ENCODE measurements at places on chromosomes 11 and 22. TPM values are rescaled to one million over a fixed set of nuclear protein-coding genes. Genes with fewer than 3 reads are reported as not detected.

The OTOG gene
- total RNA-seq = not detected

The SLC22A6 gene
- total RNA-seq = not detected

The PGA5 gene
- not detected for total RNA-seq

The SCN2B gene
- not detected for total RNA-seq

The ANKRD42 gene
- 12.9 TPM for total RNA-seq

- peaks cover 6% of the 10 kb centered on the region for H3K4me1 ChIP-seq
- peaks cover 2% of the 10 kb centered on the region for H3K36me3 ChIP-seq
- H3K27me3 ChIP-seq = no peaks in the 10 kb centered on the region
- no peak overlapping the region for H3K27ac ChIP-seq
- no peak for DNase-seq
- no peak overlapping the region for H3K4me3 ChIP-seq
These were observed 20.2 kb downstream of the GAB2 start for GRCh38 chr11:78397398-78397797.

GRCh38 chr11:3094223-3094824 is 37.1 kb upstream of the CARS1 start:
- H3K4me3 ChIP-seq = no peak overlapping the region
- no peaks in the 10 kb centered on the region for H3K4me1 ChIP-seq
- no peaks in the 10 kb centered on the region for H3K27me3 ChIP-seq
- DNase-seq = no peak
- no peak overlapping the region for H3K27ac ChIP-seq

- no peak for DNase-seq
- no peak overlapping the region for H3K4me3 ChIP-seq
- H3K27me3 ChIP-seq = no peaks in the 10 kb centered on the region
- peaks cover 5% of the 10 kb centered on the region for H3K4me1 ChIP-seq
These were observed 117.2 kb upstream of the NAV2 start for GRCh38 chr11:19595499-19595839.

DNA sequence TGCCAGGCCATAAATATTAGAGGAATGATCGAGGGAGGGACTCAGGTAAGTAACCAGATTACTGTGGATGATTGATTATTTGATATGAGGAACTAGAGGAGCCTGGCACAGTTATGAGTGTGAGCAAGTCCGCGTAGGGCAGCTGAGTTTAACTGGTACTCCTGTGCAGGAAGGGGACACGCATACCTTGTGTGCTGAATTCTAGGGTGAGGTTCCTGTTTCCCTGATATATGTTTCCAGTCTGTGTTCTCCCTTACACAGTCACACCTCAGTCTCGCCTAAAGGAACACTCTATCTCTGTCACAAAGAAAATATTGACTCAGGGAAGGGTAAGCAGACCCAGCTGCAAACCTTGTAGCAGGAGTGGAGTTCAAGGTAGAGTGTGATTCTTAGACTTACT is 17.4 kb downstream of the SGSM3 start:
- H3K4me1 ChIP-seq = no peaks in the 10 kb centered on the region
- no peak overlapping the region for H3K27ac ChIP-seq
- DNase-seq = no peak
- H3K27me3 ChIP-seq = no peaks in the 10 kb centered on the region

GRCh38 chr11:11374358-11375148 is 21.5 kb upstream of the CSNK2A3 start:
- H3K27ac ChIP-seq = no peak overlapping the region
- no peak for DNase-seq
- peaks cover 2% of the 10 kb centered on the region for H3K4me1 ChIP-seq
- no peaks in the 10 kb centered on the region for H3K27me3 ChIP-seq
- H3K36me3 ChIP-seq = peaks cover 4% of the 10 kb centered on the region

DNA sequence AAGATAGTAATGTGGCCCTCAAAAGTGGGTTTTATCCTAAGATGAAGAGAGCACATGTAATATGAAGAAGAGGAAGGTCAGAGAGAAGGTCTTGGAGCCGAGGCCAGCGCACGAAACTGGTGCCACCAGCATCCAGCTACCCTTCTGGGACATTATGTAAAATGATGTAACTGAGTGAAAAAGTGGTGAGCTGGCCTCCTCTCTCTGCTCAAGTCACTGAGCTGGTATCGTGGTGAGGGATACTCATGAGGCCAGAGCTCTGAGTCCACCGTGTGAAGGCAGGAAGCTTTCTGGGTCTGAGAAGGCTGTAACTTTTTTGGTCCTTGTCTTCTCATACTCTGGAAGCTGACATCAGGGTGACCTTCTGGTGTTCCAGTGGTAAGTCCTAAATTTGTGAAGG is 25.1 kb downstream of the RNF185 start:
- peaks cover 2% of the 10 kb centered on the region for H3K36me3 ChIP-seq
- no peak overlapping the region for H3K27ac ChIP-seq
- no peak for DNase-seq
- H3K4me1 ChIP-seq = no peaks in the 10 kb centered on the region
- no peaks in the 10 kb centered on the region for H3K27me3 ChIP-seq

- peaks cover 1% of the 10 kb centered on the region for H3K36me3 ChIP-seq
- H3K27ac ChIP-seq = no peak overlapping the region
- no peaks in the 10 kb centered on the region for H3K4me1 ChIP-seq
- H3K27me3 ChIP-seq = no peaks in the 10 kb centered on the region
- peak overlapping the region; percentile 17 for H3K4me3 ChIP-seq
- no peak for DNase-seq
These were observed 4.6 kb downstream of the PHOX2A start for GRCh38 chr11:72239313-72239848.

DNA sequence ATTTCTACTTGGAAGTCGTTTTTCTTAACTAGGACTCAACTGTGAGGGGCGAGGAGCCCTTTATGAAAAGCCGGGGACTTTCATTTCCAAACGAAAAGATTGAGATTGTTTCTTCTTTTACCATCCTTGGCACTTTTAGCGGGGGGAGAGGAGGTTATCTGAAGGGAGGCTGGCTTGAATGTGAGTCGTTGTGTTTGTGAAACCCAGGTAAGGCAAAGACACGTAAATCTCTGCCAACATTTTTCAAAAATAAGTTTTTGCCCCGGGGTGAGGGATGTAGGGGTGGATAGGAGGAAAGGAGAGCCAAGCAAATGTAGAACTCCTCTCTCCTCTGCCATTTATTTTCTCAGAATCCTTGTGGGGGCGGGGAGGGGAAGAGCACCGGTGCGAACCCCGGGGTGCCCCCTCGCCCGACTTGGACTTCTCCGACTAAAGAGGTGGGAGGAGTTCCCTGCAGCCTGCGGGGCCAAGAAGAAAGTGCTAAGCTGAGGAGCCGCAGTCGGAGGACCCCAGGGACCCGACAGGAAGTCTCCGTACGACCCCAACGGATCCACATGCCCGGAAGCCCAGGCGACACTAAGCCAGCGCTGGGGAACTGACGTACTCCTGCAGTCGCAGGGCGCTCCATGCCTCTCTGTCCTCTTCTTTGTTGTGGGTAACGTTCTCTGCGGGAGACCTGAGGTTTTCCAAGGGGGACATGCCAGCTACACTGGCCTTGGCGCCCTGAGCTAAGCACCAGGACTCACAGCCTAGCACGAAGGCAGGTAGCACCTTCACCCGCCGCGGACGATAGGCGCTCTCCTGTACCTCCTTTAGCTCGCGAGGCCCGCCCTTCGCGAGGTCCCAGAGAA is 2.4 kb upstream of the WT1 start:
- H3K27me3 ChIP-seq = no peaks in the 10 kb centered on the region
- H3K4me3 ChIP-seq = no peak overlapping the region
- DNase-seq = no peak
- no peaks in the 10 kb centered on the region for H3K4me1 ChIP-seq
- no peak overlapping the region for H3K27ac ChIP-seq

GRCh38 chr11:13062115-13062514 is 53.0 kb downstream of the RASSF10 start:
- H3K27ac ChIP-seq = no peak overlapping the region
- H3K27me3 ChIP-seq = peaks cover 2% of the 10 kb centered on the region
- no peaks in the 10 kb centered on the region for H3K4me1 ChIP-seq
- H3K36me3 ChIP-seq = no peaks in the 10 kb centered on the region

DNA sequence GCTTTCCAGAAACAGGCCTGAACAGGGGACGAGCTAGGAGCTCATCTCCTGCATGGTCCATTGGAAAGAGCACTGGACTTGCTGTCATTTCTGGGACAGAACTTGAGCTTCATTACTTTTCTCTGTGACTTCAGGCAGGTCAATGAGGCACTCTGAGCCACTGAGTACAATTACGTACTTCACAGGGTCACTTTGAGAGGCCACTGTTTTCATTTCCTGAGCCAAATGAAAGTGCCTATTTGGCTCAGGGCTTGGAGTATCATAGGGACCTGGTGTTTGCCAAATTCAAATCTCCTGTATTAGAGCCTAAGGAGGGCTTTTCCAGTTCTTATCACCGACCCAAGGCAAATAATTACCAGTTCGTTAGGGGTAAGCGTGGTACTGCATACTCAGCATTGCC is 319.3 kb downstream of the CADM1 start:
- no peaks in the 10 kb centered on the region for H3K4me1 ChIP-seq
- H3K27me3 ChIP-seq = no peaks in the 10 kb centered on the region
- H3K4me3 ChIP-seq = no peak overlapping the region
- H3K36me3 ChIP-seq = no peaks in the 10 kb centered on the region
- no peak overlapping the region for H3K27ac ChIP-seq

Data from aorta (tissue), 5 donors.